Fibroblast of skin of abdomen (primary cell): ENCODE measurements at places on chromosomes 4 and X.

DNA sequence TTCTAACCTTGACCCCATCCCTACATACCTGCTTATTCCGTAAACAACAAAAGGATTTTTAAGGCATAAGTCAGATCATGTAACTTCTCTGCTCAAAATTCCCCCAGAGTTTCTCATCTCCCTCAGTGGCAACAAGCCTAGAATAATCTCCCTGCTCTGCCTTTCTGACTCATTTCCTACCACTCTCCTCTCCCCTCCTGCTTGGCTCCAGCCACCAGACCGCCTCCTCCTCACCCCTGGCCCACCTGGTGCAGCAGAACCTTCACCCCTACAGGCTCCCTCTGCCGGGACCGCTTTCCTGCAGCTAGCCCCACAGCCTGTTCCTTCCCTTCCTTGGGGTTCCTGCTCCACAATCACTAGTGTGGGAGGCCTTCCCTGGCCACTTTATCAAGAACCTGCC is 32.1 kb downstream of the TSPAN5 start:
- DNase-seq: peak; percentile 88

GRCh38 chrX:49058794-49059193 is at the start of gene CCDC120:
Gene CCDC120, plus strand, starts transcription at chrX:49058999. Its CDS starts 3,043 bp downstream, at chrX:49062042.
- DNase-seq: no peak

- DNase-seq: no peak
Measured at GRCh38 chr4:172734555-172734954, 434.1 kb upstream of the GALNT7 start.

- DNase-seq: no peak
Measured at GRCh38 chrX:115581759-115582615, 21.0 kb downstream of the PLS3 start.

DNA sequence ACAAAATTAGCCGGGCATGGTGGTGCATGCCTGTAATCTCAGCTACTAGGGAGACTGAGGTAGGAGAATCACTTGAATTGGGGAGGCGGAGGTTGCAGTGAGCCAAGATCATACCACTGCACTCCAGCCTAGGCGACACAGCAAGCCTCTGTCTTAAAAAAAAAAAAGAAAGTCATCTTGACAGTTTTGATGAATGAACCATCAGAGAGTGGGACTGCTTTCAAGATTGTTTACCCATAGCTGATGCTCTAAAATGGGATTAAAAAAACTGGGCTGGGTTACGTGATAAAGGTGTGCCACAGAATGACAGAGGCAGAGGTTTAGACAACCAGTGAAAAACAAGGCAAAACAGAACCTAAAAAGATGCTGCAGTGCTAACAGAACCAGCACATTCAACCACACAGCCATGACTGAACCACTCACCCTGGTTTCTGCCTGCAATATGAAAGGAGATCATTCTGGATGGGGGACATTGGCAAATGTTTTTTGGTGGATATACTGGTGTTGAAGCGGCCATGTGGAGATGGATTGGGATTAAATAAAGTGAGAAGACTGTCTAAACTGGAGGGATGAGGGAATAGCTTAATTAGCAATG is 22.2 kb downstream of the GPAT3 start:
- DNase-seq: no peak

GRCh38 chrX:63784902-63785707 is at the start of gene ARHGEF9:
Gene ARHGEF9, minus strand, starts transcription at chrX:63785214. Its CDS starts 69 bp downstream, at chrX:63785145.
- peak; percentile 4 for DNase-seq
